ENCODE measurements at places on chromosomes 5 and 9.

DNA sequence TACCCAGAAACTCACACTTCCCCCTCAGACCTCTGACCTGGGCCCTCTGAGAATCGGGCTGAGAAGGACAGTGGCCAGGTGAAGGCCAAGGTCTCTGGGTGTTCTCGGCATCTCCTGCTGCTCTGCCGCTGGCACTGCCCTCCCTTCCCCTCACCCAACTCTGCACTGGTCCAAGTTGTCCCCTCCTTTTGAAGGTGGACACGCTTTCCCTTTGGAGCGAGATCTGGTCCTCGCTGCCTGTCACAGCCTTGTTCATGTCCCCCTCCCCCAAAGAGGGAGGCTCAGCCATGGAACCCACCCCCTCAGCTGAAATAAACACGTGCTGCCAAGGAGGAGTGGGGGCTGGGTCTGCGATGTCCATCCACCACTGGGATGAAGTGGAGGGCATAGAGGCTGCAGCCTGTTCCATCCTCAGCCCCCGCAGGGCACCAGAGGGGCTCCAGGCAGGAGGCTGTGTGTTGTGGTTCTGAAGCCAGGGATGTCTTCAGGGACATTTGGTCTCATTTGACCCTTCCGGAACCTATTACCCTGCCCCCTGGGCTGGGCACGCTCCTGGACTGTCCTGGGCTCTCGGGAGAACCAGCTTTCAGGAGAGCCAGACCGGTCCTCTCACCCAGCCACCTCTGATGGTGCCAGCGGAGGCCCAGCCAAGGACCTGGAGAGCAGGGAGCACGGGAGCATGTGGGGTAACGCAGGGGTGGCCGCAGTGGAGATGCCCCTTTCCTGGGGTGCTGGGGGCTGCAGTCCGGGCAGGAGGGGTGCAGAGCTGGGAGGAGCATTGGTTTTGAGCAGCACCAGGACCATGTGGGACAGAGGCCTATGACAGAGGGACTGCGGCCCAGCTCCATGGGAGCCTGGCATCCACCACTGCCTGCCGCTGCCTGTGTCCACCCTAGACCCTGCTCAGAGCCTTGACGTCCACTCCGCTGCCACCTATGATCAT lies 4.7 kb upstream of the LCN2 start:
- DNase-seq, result no peak

GRCh38 chr9:69900406-69900805 lies 79.8 kb downstream of the CFAP95 start:
- DNase-seq, result no peak

DNA sequence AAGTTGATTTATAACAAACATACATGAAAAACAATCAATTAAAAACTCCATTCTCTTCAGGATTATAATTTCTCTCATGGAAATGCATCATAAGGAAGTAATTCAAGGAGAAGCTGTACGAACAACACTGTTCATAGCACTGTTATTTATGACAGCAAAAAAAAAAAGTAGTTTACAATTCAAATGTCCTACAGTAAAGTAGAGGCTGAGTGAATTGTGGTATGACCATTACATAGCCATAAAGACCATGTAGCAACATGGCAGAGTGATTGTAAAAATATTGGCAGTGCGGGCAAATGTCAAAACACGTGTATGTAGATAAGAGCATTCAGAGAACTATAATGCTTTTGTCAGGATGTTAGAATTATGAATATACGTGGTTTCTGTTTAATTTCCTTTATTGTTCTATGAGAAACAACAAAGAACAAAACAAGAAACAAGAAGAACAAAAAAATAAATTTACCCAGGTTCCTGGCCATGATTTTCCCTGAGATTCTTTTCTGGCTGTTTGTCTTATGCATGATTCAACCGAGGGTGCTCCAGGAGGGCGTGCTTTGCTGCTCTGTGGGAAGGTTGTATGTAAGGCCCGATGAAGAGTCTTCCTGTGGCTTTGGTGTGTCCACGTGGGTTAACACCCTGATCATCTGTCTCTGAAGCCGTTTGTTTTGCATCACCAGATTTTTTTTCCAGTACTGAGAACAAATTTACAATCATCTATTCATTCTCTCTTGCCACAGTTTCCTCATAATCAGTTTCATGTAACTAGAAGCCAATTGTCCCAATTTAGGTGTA lies 28.8 kb downstream of the GCNT4 start:
- DNase-seq, result no peak

- DNase-seq, result peak; percentile 46
Observed at GRCh38 chr9:93579711-93580516, 3.5 kb downstream of the PHF2 start.

GRCh38 chr9:127205952-127206351 lies 58.6 kb upstream of the GARNL3 start:
- DNase-seq, result no peak

DNA sequence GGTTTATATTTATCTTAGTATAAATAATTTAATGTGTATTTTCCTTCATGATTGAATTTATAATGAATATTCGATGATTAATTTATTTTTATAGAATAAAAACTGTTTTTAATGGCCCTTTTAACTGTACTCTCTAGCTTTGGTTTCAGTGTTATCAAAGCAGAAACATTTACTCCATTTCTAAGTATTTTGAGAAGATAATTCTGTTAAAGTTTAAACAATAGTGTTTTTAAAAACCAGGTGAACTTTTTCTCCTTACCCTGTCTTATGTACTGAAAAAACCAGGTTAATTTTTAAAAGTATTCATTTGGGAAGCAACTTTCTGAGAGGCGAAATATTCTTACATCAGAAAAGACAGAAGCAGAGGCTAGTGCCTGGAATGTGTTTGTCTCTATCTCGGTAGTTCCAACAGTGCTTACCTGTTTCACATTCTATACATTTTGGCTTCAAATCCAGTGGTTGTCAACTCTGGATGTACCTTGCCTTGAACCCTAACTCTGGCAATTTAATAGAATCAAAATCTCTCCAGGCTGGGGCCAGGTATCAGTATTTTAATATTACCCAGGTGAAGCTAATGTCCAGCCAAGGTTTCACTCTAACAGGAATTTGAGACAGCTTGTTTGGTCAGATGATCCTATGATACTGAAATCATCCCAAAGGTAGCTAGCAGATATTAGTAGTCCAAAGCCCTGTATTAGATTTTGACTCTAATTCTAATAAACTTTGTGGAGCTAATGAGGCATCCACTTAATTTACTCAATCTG lies 434.4 kb downstream of the PDE4D start:
- DNase-seq, result no peak

- peak; percentile 87 for DNase-seq
Observed at GRCh38 chr9:137095664-137096517, 9.1 kb downstream of the MAN1B1 start.

GRCh38 chr5:167895899-167896659 lies 395.4 kb upstream of the WWC1 start:
- no peak for DNase-seq

DNA sequence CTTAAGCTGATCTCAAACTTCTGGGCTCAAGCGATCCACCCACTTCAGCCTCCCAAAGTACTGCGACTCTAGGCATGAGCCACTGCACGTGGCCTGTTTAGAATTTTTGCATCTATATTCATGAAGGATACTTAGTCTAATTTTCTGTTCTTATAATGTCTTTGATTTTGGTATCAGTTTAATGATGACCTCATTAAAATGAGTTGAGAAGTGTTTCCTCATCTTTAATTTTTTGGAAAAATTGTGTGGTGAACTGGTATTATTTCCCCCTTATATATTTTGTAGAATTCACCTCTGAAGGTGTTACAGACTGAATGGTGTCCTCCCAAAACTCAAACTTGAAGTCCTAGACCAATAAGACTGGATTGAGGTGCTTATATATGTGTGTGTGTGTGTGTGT lies 46.5 kb downstream of the ANKRD31 start:
- no peak for DNase-seq

- DNase-seq, result no peak
Observed at GRCh38 chr5:56482363-56482762, 249.2 kb upstream of the ANKRD55 start.

DNA sequence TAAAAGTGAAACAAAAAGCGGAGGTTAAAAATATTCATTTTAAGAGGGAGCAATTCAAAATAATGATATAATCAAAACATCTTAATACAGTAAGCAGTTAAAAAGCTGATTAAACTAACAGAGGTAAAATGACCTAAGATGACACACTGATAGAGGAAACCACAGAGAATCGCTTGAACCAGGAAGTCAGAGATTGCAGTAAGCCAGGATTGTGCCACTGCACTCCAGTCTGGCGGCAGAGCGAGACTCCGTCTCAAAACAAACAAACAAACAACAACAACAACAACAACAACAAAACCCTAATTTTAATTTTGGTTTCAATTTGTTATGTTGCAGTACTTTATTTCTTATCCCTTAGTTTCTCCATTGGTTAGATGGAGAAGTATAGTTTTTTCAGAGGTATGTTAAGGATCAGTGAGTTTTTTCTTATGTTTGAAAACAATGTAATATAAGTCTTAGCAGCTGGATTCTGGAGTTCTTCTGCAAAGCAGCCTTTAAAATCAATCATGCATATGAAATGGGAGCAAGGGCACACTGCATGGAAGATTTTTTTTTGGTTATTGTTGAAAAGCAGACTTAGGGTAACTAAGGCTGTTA lies 58.5 kb downstream of the MLANA start:
- DNase-seq, result no peak

- no peak for DNase-seq
Observed at GRCh38 chr9:636931-637591, 204.4 kb upstream of the DMRT1 start.

- DNase-seq, result peak; percentile 65
Observed at GRCh38 chr5:16550316-16550952, 66.4 kb downstream of the RETREG1 start.

DNA sequence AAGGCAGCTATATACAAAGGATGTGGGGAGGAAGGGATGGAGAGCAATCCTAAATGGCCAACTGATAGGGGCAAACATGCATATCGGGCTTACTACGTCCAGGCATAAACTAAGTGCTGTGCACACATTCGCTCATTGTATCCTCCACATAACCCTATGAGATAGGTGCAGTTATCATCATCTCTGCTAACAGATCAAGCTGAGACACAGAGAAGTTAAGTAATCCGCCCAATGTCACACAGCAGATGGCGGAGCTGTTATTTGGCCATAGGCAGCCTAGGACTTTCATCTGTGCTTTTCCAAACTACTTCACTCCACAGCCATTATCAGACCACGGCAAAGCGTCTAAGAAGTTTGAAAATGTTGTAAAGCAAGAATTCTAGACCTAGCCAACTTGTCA lies 197.5 kb downstream of the RGS3 start:
- peak; percentile 1 for DNase-seq

GRCh38 chr9:135989157-135989556 lies 28.0 kb upstream of the UBAC1 start:
- no peak for DNase-seq

GRCh38 chr5:57698086-57698485 lies 215.5 kb upstream of the ACTBL2 start:
- no peak for DNase-seq

DNA sequence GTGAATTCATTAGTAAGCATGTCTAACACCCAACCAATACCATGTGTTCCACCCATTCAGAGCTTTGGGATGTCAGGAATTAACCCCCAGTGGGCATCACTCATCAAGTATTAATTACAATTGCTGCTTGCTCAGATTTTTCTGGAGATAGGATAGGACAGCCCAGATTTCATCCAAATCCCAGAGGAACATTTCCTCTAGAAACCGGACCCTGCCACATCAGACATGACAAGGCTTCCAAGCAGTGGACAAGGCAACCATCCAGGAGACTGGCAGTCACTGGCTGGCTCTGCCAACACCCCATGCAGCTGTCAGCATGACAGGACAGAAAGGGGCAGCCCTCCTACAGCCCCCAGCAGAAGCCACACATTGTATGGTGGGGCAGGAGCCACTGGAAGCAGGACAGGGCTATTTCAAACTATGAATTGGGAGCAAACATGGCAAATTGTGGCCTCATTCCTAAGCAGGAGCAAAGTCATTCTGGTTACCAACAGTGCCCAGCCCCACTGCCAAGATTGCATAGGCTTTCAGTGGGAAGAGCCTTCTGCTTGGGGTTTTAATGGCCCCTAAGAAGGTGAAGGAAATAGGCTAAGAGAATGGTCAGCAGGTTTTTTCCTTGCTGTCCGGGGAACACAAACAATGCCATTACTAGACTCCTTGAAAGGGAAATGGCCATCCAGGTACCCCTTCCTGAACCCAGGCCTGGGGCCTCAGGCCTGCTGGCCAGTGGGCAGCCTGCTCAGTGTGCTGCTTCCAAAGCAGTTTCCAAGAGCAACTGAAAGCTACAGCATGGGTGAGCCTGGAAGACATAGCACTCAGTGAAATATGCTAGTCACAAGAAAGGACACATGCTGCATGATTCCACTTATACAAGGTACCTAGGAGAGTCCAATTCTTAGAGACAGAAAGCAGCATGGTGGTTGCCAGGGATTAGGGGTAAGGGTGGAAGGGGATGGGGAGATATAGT lies 294.7 kb upstream of the SLC30A5 start:
- DNase-seq, result no peak

GRCh38 chr5:109690242-109690974 lies 681 bp downstream of the MAN2A1 start:
- peak; percentile 76 for DNase-seq

GRCh38 chr5:112239996-112240395 lies 179.1 kb downstream of the EPB41L4A start:
- DNase-seq, result no peak

DNA sequence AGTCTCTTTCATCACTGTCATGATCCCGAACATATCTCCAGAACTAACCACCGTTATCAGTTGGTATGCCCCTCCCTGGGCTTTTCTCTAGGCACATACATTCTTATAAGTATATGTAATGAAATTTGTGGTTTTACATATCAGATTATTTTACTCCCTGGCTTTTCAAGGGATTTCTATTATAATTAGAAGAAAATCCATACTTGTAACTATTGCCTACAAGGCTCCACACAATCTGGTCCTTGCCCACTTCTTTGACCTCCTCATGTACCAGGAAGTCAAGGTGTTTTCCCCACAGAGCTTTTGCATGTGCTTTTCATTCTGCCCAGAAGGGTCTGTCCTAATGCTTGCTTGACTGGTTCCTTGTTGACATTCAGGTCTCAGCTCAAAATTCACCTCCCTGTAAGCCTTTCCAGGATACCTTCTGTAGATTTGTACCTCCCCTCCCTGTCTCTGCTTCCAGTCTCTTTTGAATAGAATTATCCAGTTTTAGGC lies 33.6 kb upstream of the HSD17B4 start:
- no peak for DNase-seq

DNA sequence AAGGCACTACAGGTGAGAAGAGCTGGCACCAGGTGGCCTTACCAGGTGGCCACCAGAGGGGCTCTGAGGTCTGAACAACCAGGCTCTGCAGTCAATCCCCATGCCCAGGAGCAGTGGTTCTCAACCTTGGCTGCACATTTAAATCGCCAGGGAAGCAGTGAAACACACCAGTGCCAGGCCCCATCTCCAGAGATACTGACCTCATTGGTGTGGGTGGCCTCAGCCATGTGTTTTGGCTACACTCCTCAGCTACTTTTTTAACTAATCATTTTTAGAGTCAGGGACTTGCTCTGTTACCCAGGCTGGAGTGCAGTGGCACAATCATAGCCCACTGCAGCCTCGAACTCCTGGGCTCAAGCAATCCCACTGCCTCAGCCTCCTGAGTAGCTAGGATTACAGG lies 56.0 kb downstream of the GABBR2 start:
- DNase-seq, result no peak

DNA sequence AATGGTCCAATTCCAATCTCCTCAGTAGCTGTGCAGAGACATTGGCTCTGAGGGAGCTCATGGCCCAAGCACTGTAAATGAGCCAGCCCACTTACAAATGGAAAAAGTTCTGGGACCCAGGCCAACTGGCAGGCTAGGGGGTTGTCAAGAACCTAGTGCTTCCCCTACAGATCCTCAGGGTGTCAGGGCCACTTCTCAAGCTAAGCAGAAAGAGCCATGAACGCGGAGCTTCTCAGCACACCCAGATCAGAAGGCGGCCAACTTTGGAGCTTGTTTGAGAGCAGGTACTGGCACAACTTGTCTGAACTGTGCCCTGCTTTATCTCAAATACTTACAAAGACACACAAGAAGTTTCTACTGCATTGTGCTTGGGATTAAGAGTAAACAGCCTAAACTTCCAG lies 17.5 kb downstream of the TLE1 start:
- DNase-seq, result no peak

Measured in activated CD8-positive, alpha-beta memory T cell treated with anti-CD3 and anti-CD28 coated beads, Interleukin-2, amount 50 U/mL, for 48 hours (primary cell).